Cardiac fibroblast (primary cell): ENCODE measurements at places on chromosomes 13 and 19.

DNA sequence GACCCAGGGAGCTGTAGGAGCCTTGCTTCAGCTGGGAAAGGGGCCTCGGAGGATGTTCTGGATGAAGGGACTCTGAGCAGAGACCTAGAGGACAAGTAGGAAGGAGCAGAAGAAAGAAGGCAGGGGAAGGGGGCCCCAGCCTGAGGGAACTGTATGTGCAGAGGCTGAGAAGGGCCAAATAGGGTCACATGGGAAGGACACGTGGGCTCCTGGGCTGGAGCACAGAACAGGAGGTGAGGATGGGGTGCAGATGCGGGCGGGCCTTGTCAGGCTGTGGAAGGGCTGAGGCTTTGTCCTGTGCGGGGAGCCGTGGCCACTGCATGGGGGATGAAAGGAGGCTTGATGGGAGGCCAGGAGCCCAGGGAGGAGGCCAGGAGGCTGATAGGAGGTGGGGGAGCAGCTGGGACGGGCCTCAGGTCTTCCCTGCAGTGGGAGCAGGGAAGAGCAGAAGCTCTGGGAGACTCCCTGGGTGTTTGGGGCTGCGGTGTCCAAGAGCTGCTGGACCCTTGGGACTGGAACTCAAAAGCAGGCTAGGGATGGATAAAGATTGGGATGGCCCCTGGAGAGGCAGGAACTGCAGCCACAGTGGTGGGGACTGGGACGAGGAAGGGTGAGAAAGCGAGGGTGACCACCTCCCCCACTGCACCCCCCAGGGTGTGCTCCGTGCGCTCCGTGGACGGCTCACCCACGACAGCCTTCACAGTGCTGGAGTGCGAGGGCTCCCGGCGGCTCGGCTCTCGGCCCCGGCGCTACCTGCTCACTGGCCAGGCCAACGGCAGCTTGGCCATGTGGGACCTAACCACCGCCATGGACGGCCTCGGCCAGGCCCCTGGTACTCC, 11.4 kb upstream of the LTBP4 start:
- no peak for DNase-seq

GRCh38 chr13:65347420-65348030, 1882.6 kb downstream of the PCDH9 start:
- no peak for DNase-seq

GRCh38 chr19:38763795-38764220, 9.5 kb downstream of the LGALS7 start:
- DNase-seq: no peak

GRCh38 chr13:98801626-98802418, 49.4 kb upstream of the SLC15A1 start:
- DNase-seq: no peak

- no peak for DNase-seq
These were observed 598.1 kb downstream of the UQCRFS1 start for GRCh38 chr19:28614634-28615545.

GRCh38 chr13:61905054-61905453, 489.4 kb upstream of the PCDH20 start:
- no peak for DNase-seq

GRCh38 chr13:95552539-95553441, at the start of gene CLDN10:
TSS of gene CLDN10 (plus strand) at chr13:95552720. CDS start at chr13:95552754, 34 bp downstream.
- no peak for DNase-seq

DNA sequence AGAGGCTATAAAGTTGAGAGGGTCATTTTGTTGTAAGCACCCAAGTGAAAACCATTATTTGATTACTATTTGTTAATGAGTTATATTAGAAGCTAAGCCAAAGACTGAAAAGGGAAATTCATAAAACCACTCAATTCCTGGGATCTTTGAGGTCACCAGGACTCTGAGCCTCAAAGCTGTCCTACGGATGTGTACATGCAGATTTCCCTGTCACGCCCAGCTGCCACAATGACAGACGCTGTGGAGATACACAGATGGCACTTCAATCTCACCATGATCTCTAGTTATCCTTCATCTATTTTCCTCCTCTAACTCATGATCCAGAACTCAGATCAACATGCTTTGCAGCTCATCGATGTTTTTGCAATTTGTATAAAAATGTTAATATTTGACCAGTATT, 403.5 kb upstream of the MIR17HG start:
- no peak for DNase-seq

DNA sequence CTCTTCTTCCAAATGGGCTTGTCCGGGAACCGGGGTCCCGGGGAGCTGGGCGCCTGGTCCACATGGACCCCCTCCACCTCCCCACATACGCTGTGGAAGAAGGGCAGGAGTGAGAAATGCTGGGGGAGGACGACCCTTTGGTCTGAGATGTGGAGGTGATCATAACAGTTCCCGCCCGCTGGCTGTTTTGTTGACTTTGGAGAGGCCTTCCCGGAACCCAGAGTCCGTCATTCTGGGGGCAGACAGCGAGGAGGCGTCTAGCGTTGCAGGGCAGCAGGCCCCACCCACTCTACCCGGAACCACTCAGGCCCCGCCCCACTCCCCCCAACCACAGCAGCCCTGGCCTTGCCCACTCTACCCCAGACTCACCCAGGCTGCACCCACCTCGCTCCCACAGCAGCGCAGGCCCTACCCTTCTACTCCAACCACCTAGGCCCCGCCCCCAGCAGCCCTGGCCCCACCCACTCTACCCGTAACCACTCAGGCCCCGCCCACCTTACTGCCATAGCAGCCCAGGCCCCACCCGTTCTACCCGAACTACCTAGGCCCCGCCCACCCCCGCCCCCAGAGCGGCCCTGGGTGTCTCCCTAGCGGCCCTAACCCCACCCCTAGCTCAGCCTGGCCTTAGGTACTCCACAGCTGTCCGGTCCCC, 7.1 kb downstream of the GPR108 start:
- DNase-seq: no peak

DNA sequence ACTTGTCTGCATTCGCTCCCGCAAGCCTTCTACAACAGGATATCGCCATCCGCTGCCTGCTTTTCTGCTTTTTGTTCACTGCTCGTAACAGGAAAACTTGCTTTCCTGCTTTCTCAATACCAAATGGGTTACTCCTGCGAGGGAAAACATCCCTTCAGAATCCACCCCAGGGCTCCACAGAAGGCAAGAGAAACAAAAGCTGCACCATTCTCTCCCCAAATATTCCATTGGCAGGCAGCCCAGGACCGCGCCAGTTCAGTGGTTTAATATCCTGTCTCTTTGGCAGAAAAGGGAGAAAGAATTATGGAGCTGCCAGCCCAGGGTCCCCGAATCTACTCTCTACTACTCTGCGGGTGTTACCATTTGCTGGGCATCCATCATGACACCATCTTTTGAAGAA, 84.7 kb upstream of the DOCK9 start:
- DNase-seq: peak; percentile 58

GRCh38 chr19:2181633-2181997, 17.9 kb downstream of the DOT1L start:
- no peak for DNase-seq

DNA sequence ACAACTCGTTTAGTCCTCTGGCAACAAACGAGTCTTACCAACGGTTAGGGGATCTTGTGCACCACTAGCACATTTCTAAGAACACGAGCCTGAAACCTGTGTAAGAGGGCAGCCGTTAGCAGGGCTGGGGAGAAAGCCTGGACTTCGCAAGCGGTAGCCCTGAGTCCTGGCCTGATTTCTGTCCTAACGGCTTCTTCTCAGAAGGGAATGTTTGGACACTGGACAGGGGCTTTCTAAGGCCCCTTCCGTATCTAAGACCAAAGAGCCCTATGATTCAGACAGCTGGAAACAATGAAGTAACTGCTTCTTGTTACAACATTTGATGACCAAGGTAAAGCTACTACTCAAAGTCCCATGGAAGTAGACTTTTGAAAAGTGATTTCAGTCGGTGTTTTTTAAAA, 2.2 kb downstream of the ANKRD10 start:
- DNase-seq: peak; percentile 89

GRCh38 chr13:31042481-31043165, 110.2 kb downstream of the TEX26 start:
- DNase-seq: no peak

GRCh38 chr19:3292958-3293529, 68.6 kb downstream of the CELF5 start:
- DNase-seq: no peak

DNA sequence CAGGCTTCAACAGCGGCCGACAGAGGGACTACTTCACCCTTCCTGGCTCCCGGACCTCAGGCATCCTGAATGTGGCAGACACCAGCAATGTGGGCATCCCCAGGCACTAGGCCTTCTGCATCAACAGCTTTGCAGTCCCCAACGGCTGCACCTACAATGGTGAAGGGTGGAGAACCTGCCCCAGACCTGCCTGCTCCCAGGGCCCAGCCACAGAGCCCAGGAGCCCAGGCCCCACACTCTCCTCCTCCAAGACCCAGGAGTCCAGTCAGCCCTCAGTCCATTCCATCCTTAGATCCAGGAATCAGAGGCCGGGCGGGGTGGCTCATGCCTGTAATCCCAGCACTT, 34.5 kb downstream of the HPN start:
- no peak for DNase-seq

GRCh38 chr19:31568724-31569123, 219.5 kb upstream of the TSHZ3 start:
- no peak for DNase-seq

- DNase-seq: no peak
These were observed 64.3 kb upstream of the SIAH3 start for GRCh38 chr13:45915686-45916439.

GRCh38 chr13:112743451-112744167, 53.8 kb downstream of the ATP11A start:
- no peak for DNase-seq

DNA sequence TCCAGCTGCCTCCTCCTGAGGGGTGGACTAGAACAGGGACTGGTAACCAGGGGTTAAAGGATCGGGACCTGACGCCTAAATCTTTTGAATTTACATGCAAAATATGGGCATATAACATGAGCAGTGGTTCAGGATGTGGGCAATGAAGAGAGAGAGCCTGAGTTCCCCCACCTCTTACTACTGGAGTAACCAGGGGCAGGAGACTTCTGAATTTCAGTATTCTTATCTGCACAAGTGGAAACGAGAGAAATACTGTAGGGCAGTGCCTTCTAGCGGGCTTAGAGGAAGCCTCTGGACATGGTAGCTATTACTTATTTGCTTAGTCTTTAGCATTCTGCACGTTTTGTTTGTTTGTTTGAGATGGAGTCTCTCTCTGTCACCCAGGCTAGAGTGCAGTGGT, 26.3 kb downstream of the BCAT2 start:
- DNase-seq: peak; percentile 52

DNA sequence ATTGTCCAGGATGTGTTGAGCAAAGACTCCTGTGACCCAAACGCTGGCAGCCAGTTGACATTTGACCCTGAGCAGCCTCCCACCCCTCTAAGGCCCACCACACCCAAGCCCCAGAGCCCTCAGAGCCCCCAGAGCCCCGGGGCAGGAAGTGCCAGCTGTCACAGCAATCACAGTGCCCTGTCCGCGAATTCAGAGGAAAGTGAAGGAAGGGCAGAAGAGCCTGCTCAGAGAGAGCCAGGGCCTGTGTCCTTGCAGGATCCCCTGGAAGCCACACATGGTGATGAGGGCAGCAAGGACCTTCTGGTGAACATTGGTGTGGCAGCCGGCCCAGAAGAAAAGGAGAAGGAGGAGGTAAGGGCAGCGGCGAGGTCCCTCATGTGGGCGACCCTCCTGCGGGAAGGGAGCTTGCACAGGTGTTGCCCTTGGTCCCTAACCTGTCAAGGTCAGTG, 63.7 kb downstream of the SPATA13 start:
- DNase-seq: no peak

DNA sequence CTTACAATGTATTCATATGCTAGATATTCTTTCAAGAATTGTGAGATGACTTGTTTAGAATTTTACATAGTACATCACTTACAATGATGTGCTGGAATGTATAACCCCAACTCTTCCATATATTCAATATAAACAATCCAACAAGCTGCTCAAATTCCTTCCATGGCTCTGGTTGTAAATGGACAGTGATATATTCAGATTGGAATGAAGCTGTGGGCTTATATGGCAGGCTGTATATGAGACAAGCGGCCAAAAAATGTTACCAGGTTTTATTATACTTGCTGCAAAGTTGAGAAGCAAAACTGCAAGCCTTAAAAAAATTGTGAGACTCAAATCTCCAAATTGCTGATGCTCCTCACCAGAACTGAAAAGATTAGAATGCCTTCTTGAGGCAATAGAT, 83.6 kb upstream of the KLF12 start:
- DNase-seq: peak; percentile 53

DNA sequence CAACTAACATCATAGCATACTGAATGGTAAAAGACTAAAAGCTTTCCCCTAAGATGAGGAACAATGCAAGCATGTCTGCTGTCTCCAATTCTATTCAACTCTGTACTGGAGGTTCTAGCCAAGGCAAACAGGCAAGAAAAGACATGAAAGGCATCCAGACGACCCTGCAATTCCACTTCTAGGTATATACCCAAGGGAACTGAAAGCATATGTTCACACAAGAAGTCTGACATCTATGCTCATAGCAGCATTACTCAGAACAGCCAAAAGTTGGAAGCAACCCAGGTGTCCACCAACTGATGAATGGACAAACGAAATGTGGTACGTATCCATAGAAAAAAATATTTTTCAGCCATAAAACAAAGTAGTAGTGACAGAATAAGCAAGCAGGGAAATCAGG, 39.1 kb downstream of the PEPD start:
- DNase-seq: peak; percentile 45

DNA sequence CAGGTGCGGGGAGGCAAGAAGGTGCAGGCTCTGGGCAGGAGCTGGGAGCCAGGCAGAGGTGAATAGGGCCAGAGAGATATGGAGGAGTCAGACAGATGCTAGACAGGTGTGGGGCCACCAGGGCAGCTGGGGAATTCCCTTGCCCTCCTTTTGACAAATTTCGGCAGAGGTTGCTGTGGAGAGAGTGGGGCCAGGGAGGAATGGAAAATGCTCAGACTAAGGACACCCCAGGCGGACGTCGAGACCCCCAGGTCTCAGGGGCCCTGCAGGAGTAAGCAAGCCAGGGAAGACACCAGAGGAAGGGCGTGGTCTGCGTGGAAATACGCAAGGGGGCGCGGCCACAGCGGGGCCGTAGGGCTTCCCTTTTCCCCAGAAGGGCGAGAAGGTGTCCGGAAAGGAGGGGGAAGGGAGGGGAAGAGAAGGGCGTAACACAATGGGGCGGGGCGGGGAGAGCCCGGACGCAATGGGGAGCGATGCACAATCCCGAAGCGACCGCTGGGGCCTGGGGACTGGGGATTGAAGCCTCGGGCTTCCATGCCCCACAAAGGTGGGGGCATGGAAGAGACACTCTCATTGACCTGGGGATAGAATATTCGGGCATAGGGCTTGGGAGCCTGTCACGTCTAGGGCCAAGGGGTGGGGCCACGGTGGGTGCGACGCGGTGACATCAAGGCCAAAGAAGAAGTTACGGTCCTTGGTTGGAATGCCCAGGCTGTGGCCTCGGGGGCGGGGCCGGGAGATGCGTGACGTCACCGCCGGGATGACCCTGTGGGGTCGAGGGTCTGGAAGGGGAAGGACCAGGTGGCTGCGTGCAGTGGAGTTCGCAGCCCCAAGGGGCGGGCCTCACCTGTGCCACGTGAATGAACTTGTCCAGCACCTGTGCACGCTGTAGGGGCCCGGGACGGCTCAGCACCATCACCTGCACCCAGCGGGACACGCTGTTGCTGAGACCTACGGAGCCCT, 8.2 kb downstream of the RASGRP4 start:
- DNase-seq: peak; percentile 26
